ENCODE measurements at places on chromosomes 12 and 14. TPM values are rescaled to one million over a fixed set of nuclear protein-coding genes. Genes with fewer than 3 reads are reported as not detected.

- H3K4me1 ChIP-seq: no peaks in the 10 kb centered on the region
- no peak overlapping the region for H3K4me3 ChIP-seq
- H3K36me3 ChIP-seq: no peaks in the 10 kb centered on the region
- no peak overlapping the region for H3K27ac ChIP-seq
- DNase-seq: no peak
- H3K27me3 ChIP-seq: no peaks in the 10 kb centered on the region
These were observed 103.1 kb downstream of the SEC23A start for GRCh38 chr14:38999949-39000348.

Gene ANO2
- total RNA-seq: 11.8 TPM

DNA sequence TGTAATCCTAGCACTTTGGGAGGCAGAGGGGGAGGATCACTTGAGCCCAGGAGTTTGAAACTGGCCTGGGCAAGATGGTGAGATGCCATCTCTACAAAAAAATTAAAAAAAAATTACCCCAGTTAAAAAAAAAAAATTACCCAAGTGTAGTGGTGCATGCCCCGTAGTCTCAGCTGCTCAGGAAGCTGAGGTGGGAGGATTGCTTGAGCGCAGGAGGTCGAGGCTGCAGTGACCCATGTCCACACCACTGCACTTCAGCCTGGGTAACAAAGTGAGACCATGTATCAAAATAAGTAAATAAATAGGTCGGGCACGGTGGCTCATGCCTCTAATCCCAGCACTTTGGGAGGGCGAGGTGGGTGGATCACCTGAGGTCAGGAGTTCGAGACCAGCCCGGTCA, 128.8 kb downstream of the VRK1 start:
- no peak for DNase-seq
- H3K4me3 ChIP-seq: no peak overlapping the region
- H3K27ac ChIP-seq: no peak overlapping the region
- no peaks in the 10 kb centered on the region for H3K27me3 ChIP-seq
- no peaks in the 10 kb centered on the region for H3K4me1 ChIP-seq

GRCh38 chr14:79730953-79731352, 480.4 kb downstream of the DIO2 start:
- no peak for DNase-seq
- no peaks in the 10 kb centered on the region for H3K4me1 ChIP-seq

DNA sequence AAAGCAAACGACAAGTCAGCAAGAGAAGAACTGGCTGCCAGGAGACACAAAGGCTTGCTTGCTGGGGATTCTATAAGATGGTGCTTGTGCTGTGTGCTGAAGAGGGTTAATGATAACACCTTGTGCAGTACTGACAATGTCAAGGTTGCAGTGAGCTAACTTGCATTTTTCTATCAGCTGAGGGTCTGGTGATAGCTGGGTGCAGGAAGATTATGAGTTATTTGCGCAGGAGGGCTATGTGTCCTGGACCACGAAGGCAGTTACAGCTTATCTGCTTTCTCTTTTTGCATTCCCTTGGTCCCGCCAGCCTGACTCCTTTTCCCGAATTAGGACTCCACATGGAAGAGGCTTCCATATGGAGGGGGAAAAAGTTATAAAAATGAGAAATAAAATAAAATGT, 42.4 kb downstream of the R3HDM2 start:
- no peaks in the 10 kb centered on the region for H3K36me3 ChIP-seq
- no peak for DNase-seq
- H3K4me3 ChIP-seq: no peak overlapping the region
- no peak overlapping the region for H3K27ac ChIP-seq
- no peaks in the 10 kb centered on the region for H3K4me1 ChIP-seq

Gene C3AR1
- 9.5 TPM for total RNA-seq

DNA sequence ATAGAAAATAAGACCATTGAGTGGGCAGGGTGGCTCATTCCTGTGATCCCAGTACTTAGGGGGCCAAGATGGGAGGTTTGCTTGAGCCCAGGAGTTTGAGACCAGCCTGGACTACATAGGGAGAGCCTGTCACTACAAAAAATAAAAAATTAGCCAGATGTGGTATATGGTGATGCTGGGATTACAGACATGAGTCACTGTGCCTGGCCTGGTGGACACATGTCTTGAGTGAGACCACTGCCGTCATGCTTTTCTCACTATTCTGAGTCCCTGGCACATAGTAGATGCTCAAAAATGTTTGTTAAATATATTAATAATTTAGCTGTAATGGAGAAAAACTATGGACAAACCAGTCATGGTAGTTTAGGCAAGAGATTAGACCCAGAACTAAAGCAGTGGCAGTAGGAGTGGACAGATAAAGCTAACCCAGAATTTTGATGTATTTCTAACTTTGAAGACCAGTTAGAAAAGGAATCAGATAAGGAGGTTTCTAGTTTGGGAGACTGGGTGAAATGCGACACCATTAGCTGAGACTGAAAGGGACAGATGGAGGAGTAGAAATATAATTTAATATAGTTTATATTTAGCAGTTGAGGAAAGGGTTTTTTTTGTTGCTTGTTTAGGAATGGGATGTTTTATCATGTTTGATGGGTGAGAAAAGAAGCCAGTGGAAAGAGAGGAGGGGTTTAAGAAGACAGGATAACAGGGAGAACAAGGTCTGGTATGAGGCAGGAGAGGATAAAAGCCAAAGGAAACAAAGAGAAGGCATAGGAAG, 7.4 kb upstream of the PTGES3 start:
- no peak overlapping the region for H3K27ac ChIP-seq
- DNase-seq: no peak
- no peaks in the 10 kb centered on the region for H3K36me3 ChIP-seq
- no peaks in the 10 kb centered on the region for H3K4me1 ChIP-seq

GRCh38 chr14:20262642-20263128, 23.6 kb downstream of the OR11H4 start:
- no peaks in the 10 kb centered on the region for H3K27me3 ChIP-seq
- DNase-seq: no peak
- H3K4me1 ChIP-seq: no peaks in the 10 kb centered on the region
- H3K4me3 ChIP-seq: no peak overlapping the region
- H3K36me3 ChIP-seq: no peaks in the 10 kb centered on the region

GRCh38 chr12:42129595-42130204, 15.0 kb downstream of the GXYLT1 start:
- H3K4me3 ChIP-seq: no peak overlapping the region
- H3K27ac ChIP-seq: no peak overlapping the region
- H3K36me3 ChIP-seq: no peaks in the 10 kb centered on the region
- peaks cover 13% of the 10 kb centered on the region for H3K4me1 ChIP-seq

Gene ACOT6
- total RNA-seq: not detected

- H3K4me3 ChIP-seq: peak overlapping the region; percentile 80
- H3K4me1 ChIP-seq: peaks cover 23% of the 10 kb centered on the region
- no peaks in the 10 kb centered on the region for H3K27me3 ChIP-seq
- H3K27ac ChIP-seq: peak overlapping the region; percentile 94
- peaks cover 20% of the 10 kb centered on the region for H3K36me3 ChIP-seq
These were observed 2.5 kb downstream of the AJUBA start for GRCh38 chr14:22979748-22980392.

DNA sequence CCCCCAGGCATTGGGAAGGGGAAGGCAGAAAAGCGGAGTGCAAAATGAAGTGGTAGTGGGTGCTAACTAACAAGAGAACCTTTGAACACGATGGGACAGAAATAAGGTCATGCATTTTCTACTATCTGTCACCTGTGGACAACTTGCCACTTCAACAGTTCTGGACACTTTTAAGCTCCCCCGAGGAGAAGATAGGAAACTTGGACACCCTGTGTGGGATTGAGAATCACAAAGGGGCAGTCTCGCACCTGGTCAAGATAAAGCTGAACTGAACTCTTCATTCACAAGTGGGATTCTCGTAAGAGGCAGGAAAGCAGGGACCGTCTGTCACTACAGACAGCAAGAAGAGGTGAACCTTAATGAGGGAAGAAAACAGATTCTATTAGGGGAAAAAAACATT, 51.6 kb downstream of the EIF2S3B start:
- H3K4me1 ChIP-seq: no peaks in the 10 kb centered on the region
- no peaks in the 10 kb centered on the region for H3K27me3 ChIP-seq
- no peak for DNase-seq
- H3K36me3 ChIP-seq: no peaks in the 10 kb centered on the region

GRCh38 chr12:115008929-115009328, 325.0 kb upstream of the TBX3 start:
- H3K4me1 ChIP-seq: no peaks in the 10 kb centered on the region
- no peak for DNase-seq
- no peak overlapping the region for H3K27ac ChIP-seq
- no peak overlapping the region for H3K4me3 ChIP-seq

DNA sequence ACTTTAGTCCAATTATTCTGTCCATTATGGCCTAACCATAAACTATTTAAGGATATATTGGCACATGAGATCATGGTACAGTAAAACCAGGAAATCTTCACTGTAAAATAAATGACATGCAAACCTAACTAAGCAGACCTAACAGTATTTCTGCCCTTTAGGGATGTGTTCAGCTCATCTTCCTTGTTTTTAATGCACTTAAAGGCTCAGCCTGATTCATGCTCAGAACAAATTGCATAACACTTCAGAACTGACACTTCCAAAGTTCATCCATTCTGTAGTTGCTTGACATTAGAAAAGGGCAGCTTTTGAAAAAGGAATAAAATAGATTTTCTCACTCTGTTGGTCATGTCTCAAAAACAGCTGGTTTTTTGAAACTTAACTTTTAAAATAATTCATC, 708.5 kb downstream of the C12orf50 start:
- H3K36me3 ChIP-seq: no peaks in the 10 kb centered on the region
- H3K27ac ChIP-seq: no peak overlapping the region
- DNase-seq: no peak
- no peaks in the 10 kb centered on the region for H3K27me3 ChIP-seq

- no peaks in the 10 kb centered on the region for H3K27me3 ChIP-seq
- H3K36me3 ChIP-seq: peaks cover 4% of the 10 kb centered on the region
- no peak overlapping the region for H3K27ac ChIP-seq
- no peaks in the 10 kb centered on the region for H3K4me1 ChIP-seq
- no peak overlapping the region for H3K4me3 ChIP-seq
These were observed 142.3 kb downstream of the PCNX1 start for GRCh38 chr14:71049435-71050133.

- H3K27me3 ChIP-seq: no peaks in the 10 kb centered on the region
- no peaks in the 10 kb centered on the region for H3K36me3 ChIP-seq
These were observed 50.6 kb upstream of the HIGD1C start for GRCh38 chr12:50901685-50902113.

DNA sequence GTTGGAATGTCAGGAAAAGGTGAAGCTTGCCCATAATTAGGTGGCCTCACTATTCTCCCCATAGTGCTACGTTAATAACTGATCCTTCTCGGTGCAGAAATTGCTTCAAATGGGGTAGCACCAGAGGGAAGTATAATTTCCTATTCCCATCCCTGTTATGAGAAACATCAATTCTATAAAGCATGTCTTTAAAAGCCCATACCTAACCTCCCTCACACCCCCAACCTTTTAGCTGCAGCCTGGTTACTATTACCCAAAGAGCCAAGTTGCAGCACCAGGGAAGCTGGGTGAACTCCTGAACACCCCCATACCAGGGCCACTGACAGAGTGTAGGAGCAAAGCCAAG, 15.2 kb downstream of the RBM23 start:
- H3K36me3 ChIP-seq: peaks cover 66% of the 10 kb centered on the region
- no peak for DNase-seq
- H3K4me1 ChIP-seq: no peaks in the 10 kb centered on the region
- no peak overlapping the region for H3K4me3 ChIP-seq
- no peaks in the 10 kb centered on the region for H3K27me3 ChIP-seq

- no peaks in the 10 kb centered on the region for H3K4me1 ChIP-seq
- no peak overlapping the region for H3K4me3 ChIP-seq
- no peaks in the 10 kb centered on the region for H3K36me3 ChIP-seq
These were observed 1558.5 kb upstream of the TMEM132C start for GRCh38 chr12:126708492-126708896.

Gene IL31
- total RNA-seq: not detected

- peaks cover 22% of the 10 kb centered on the region for H3K4me1 ChIP-seq
- H3K27ac ChIP-seq: peak overlapping the region; percentile 66
- no peaks in the 10 kb centered on the region for H3K27me3 ChIP-seq
- no peaks in the 10 kb centered on the region for H3K36me3 ChIP-seq
- no peak overlapping the region for H3K4me3 ChIP-seq
- no peak for DNase-seq
These were observed 146.9 kb upstream of the KRR1 start for GRCh38 chr12:75658286-75658685.

Gene TPPP2
- total RNA-seq: not detected

GRCh38 chr14:67269298-67270060, 28.2 kb downstream of the PALS1 start:
- no peak overlapping the region for H3K4me3 ChIP-seq
- H3K27ac ChIP-seq: peak overlapping the region; percentile 49
- no peak for DNase-seq

DNA sequence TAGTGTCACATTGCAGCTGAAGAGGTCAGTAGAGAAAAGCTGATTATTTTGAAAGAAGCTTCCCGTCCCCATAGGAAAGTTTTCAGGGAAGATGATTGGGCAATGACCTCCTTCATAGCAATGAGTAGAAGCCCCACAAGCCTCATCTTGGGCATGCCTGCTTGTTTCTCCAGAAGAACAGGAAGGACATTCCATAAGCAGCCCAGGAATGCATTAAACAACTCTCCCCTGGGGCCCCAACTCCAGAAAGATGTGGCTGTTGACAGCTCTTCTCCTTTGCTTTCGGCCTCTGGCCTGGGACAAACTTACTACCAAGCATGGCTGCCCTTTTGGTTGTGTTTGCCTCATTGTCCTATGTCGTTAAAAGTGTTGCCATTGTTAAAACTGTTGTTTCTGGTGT, 5.7 kb upstream of the VDR start:
- H3K4me3 ChIP-seq: no peak overlapping the region
- H3K27me3 ChIP-seq: peaks cover 4% of the 10 kb centered on the region
- no peaks in the 10 kb centered on the region for H3K36me3 ChIP-seq
- H3K27ac ChIP-seq: no peak overlapping the region

GRCh38 chr12:6476489-6476888, 6.0 kb upstream of the VAMP1 start:
- H3K4me1 ChIP-seq: no peaks in the 10 kb centered on the region
- no peak overlapping the region for H3K4me3 ChIP-seq
- DNase-seq: no peak
- no peak overlapping the region for H3K27ac ChIP-seq
- H3K36me3 ChIP-seq: no peaks in the 10 kb centered on the region

DNA sequence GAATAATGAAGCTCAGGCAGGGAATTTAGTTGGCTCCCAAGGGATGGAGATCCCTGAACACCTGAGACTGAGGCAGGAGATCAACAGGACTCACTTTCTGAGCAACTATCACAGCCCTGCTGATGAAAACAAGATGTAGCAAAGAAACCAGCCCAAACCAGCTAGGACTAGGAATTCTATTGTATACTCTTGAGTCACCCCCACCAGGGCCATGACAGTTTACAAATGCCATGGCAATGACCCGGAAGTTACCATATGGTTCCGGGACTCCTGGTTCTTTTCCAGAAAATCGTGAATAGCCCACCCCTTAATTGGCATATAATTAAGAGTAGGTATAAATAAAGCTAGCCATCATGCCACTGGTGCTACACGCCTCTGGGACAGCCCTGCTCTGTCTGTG, 46.0 kb upstream of the OASL start:
- no peaks in the 10 kb centered on the region for H3K36me3 ChIP-seq
- no peaks in the 10 kb centered on the region for H3K4me1 ChIP-seq
- no peak overlapping the region for H3K4me3 ChIP-seq
- DNase-seq: no peak
- H3K27ac ChIP-seq: no peak overlapping the region

- no peaks in the 10 kb centered on the region for H3K27me3 ChIP-seq
- H3K4me1 ChIP-seq: peaks cover 21% of the 10 kb centered on the region
- peaks cover under 1% of the 10 kb centered on the region for H3K36me3 ChIP-seq
- H3K4me3 ChIP-seq: no peak overlapping the region
- DNase-seq: no peak
These were observed 4.5 kb upstream of the DCAF11 start for GRCh38 chr14:24110060-24110459.

Gene MAPK1IP1L
- total RNA-seq: 35.3 TPM

- DNase-seq: no peak
- H3K4me1 ChIP-seq: peaks cover 12% of the 10 kb centered on the region
- H3K27me3 ChIP-seq: no peaks in the 10 kb centered on the region
- peak overlapping the region; percentile 84 for H3K4me3 ChIP-seq
These were observed 1.3 kb upstream of the EEA1 start for GRCh38 chr12:92930421-92930820.
